ENCODE measurements at places on chromosomes 13 and 19.

GRCh38 chr13:64289702-64290101 is 2874.1 kb upstream of the PCDH20 start:
- no peak for DNase-seq

- DNase-seq, result peak; percentile 90
These were observed 9.4 kb downstream of the OCEL1 start for GRCh38 chr19:17235300-17235970.

- DNase-seq, result peak; percentile 85
These were observed 91.7 kb downstream of the GADD45B start for GRCh38 chr19:2567580-2567979.

DNA sequence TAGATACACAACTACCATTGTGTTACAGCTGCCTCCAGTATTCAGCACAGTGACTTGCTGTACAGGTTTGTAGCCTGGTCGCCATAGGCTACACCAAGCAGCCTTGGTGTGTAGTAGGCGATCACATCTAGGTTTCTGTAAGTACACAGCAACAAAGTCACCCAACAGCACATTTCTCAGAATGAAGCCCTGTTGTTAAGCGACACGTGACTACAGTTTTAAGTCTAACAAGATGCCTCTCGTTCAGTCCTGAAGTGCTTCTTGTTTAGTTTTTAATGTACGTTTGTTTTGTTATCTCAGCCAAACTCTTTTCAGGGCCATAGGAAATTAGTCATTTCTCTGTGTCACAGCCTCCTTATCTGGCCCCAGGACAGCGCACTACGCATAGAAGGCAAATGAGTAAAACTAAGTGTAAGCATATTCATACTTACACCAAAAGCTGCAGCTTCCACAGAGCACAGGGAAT is 50.0 kb upstream of the GPR183 start:
- DNase-seq, result no peak

DNA sequence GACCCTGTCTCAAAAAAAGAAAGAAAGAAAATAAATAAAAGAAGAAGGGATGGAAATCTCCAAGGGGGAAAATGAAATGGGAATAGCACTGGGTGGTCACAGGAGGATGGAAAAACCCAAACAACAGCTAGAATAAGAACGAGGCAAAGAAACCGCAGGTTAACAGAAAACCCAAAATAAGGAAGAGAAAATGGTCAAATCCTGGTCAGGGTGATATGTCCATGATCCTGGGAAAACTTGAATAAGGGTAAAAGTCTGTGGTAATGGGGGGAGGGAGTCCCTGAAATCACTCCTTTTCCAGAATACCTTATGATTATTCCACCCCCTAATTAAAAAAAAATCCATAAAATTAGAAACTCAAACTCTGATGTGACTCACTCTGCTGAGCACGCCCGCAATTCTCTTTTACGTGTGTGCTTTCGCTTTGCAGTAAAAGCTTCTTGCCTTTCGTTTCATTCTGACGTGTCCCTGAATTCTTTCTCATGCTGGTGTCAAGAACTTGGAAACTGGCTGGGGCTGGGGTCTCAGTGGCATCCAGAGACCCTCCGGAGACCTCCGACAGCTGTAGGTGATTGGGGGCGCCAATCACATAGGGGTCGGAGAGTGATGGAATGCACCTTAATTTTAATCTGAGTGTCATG is 4.3 kb upstream of the NAXD start:
- no peak for DNase-seq

DNA sequence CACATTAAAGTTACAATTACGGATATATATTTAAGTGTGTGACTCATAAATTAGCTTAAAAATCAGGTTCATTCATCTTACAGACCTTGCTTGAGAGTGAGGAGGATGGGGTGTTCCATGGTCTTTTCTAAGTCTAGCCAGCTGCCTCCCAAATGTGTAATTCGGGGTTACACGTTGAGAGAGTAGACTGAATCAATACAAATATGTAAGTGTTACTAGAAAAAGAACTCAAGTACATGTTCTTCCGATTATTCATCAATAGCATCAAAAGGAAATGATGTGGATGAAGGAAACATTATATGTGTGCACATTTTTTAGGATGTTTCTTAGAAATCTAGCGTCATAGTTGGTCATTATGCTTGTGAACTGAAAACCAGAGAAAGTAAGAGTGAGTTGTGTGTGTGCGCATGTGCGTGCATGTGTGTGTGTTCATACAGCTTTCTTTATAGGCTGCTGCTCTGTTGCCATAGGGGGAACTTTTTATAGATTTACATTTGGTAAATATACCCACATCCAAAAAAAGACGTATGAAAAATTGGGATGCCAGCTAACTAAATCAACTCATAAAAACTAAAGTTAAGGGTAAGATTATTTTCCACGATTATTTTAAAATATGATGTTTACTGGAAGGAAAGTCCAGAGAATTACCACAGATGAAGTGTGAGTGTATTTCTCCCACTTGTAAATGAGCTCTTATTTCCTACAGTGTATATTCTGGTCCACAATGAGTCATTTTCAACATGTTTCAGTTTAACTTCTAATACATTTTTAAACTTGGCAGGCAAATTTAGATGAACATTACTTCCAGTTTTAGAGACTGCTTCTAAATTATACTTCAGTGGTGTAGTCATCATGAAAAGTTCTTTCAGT is 82.4 kb downstream of the PIBF1 start:
- DNase-seq, result no peak

GRCh38 chr13:34883396-34883795 is 58.7 kb upstream of the NBEA start:
- DNase-seq, result peak; percentile 49

DNA sequence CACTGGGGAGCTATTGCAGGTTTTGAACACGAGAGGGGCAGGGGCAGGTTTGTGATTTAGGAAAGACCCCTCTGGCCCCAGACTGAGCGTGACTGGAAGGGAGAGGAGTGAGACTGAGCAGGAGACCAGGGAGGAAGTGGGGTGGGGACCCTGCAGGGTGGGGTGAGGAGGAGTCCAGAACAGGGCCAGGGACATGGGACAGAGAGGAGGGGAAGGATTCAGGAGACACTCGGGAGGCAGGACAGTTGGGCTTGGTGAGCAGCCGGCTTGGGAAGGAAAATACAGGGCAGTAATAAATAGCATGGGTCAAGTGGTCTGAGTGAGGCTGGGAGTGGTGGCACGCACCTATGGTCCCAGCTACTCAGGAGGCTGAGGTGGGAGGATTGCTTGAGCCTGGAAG is 9.4 kb downstream of the FOSB start:
- DNase-seq, result no peak

DNA sequence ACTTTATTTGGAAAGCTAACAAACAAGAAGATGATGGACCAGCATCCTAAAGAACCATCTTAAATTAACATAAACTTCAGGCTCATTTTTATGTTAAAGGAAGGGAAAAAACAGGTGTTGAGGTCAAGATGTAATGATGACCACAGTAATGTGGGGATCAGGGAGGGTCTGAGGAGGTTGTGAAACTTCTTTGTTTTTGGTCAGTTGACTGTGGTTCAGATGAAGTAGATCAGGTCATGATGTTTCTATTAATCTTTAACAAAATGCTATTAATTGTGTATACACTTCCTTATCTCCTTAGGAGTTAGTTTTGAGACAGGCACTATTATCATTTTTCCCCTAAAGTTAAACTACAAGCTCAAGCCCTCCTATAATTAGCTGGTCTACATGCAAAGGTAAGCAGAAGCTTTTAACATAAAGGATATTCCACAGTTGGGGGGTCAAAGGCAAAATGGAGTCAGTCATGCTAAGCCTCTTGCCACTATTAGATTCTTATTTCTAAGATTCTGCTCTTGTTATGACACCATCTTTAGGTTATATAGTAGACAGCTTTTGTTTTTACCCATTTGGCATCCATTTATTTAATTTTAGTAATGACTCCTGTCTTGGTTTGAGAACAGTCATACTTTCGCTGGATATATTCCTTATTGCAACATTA is 800.1 kb upstream of the PCDH9 start:
- no peak for DNase-seq

- peak; percentile 92 for DNase-seq
These were observed 12.4 kb downstream of the PRKD2 start for GRCh38 chr19:46704379-46705076.

DNA sequence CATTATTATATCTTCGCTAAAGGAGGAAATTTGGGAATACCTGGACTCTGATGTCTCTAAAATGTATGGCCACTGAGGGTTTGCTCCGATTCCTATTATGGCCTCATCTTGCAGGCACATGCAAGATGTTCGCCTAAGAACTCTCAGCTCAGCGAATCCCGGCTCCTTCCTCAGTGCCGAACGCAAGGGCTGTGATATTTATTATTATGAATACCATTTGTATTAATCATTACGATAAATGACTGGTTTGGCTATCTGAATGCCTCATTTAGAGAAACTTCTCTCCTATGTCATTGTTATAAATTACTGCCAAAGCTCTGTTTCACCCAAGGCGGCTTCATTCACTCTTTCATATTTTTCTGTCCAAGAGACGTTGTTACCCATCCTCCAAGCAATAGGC is 369.7 kb upstream of the TSHZ3 start:
- DNase-seq, result no peak

DNA sequence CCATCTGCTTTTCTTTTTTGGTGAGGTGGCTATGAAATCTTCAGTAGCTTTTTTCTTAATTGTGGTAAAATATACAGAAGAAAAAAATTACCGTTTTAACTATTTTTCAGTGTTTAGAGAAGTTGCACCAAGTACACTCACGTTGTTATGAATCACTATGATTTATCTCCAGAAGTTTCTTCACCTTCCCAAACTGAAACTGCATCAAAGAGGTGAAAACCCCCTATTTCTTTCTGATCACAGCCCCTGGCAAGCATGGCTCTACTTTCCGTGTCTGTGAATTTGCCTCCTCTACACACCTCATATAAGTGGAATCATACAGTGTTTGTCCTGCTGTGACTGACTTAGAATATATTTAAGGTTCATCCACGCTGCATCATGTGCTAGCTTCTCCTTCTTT is 15.6 kb upstream of the SIGLEC10 start:
- no peak for DNase-seq

DNA sequence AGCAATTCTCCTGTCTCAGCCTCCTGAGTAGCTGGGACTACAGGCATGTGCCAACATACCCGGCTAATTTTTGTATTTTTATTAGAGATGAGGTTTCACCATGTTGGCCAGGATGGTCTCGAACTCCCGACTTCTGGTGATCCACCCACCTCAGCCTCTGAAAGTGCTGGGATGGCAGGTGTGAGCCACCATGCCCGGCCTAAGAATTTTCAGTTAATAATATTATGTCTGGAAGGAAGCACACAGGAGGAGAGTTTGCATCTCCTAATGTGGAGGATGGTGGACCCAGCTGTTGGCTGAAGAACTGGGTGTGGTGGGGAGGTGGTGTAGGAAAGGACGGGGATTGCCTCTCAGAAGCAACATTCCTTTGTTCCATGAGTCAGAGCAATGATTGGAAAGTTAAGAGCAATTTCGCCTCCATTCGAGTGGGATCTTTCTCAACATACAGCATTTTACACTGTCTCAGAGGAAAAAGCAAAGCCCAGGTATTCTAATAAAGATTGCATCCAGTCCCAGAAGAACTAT is 11.9 kb downstream of the PDCD2L start:
- no peak for DNase-seq

DNA sequence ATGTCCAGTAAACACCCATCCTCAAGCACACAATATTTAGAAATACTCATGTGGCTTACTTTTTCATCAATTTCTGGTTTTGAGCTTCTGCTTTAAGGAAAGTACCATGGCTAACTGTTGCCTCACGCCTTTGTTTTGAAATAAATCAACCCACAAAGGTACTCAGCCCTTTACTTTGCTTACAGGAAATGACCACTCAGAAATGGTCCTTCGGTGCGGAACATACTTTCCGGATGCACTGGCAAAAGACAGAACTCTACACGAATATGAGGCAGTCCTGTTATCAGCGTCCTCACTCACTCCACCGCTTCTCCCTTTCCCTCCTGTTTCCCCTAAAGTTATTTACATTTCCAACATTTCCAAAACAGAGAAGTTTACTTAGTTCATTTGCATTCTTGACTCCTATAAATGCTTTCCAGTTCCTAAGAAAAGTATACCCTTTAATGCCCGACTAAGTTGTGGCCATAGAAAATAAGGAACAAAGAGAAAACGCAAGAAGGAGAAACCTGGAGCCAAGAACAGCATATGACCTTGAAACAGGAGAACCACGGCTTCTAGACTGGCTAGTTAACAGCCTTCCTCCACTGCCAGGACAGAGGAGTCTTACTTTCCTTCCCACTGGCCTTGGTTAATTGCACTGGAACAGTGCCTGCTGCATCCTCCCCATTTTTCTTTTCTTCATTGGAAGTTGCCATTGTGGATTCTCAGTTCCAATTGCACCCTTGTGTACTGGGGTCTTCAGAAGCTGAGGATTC is 10.6 kb downstream of the FPR2 start:
- no peak for DNase-seq

GRCh38 chr13:39888865-39889810 is 233.7 kb downstream of the COG6 start:
- no peak for DNase-seq

DNA sequence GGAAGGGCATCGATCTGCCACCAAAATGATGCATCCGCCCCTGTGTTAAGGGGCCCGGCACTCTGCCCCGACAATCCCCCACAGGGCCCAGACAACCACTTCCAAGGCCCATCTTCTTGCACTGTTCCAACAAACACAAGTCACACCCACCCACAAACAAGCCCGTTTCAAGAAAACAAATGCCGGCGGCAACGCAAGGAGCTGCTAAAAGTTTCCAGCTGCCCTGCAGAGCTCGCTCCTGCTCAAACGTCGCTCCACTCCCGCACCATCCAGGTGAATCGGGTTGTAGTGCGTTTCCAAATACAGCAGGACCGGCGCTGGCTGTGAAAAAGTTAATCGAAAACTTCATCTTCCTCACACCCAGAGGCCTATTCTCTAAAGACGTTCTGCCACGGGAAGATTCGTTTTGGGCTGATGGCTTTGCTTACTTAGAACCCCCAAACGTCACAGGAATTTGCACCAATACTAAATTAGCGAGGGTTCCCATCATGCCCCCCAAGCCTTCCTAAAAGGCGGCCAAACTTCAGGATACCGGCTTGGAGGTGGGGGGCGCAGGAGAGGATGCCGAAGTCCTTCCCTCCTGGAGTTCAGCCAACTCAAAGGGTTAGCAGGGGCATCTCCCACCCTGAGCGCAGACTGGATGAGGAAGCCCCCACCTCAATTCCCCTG is 107.4 kb upstream of the DOCK9 start:
- no peak for DNase-seq

DNA sequence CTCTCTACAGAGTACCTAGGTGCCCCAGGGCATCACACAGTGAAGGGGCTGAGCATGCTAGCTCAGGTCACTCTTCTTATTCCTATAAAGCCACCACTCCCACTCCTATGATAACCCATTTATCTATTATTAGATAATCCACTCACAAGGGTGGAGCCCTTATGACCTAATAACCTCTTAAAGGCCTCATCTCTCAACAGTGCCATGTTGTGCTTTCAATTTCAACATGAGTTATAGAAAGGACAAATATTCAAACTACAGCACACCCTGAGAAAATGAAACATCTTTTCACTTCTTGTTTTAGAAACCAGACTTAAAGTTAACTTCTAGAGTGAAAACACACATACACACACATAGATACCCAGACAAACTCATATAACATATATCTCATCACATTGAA is 1494.9 kb upstream of the MIR17HG start:
- DNase-seq, result peak; percentile 2

- DNase-seq, result peak; percentile 72
These were observed 507 bp downstream of the COL4A1 start for GRCh38 chr13:110306340-110306959.

GRCh38 chr19:15251010-15251748 is 18.9 kb upstream of the EPHX3 start:
- peak; percentile 65 for DNase-seq
